T47D (cell line): ENCODE measurements at places on chromosomes 11 and 22.
A peak's percentile ranks its signal among the peaks of the same experiment; 100 is the strongest.

- no peak for DNase-seq
Observed at GRCh38 chr11:72364754-72365153, 69.6 kb downstream of the CLPB start.

DNA sequence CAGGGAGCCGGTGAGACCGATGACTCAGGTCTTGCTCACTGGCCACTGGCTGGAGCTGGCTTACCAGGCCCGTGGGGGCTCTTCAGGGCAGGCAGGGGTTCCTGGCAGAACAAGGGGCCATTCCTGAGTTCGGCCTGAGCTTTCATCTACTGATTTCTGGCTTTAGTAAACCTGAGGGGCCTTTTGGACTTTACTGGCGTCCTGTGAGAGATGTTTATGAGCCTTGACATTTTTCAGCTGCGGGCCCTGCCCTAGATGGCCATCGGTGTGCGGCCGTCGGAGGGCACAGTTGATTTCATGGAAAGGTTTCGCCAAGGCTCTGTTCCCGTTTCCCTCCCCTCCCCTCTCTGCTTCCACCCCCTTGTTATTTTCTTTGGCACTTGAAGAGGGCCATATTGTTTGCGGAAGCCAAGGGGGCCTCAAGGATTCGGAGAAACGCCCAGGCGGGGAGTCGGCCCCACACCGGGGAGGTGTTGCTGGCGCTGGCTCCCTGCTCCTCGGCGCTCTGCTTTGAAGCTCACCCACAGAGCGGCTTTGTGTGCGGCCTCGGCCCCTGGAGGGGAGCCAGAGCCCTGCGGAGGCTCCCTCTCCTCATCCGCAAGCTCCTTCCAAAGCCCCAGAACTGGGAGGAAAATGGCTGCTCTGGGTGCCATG is 17.7 kb downstream of the ELF5 start:
- no peak for DNase-seq

DNA sequence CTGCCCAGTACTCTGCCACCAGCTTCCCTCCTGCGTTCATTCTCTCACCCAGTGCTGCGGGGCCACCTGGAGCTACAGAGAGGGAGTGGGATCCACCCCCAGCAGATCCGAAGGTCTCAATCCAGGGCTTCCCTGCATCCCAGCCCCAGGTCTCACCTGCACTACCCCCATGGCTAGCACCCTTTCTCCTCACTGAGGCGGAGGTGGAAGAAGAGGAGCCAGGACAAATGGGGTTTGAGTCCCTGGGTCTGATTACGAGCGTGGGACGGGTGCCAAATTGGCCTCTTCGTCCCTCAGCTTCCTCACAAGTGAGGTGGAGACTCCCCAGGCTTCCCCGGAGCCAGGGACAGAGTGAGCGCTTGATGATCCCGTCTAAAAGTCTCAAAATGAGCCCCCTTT is 64.2 kb downstream of the NFAM1 start:
- DNase-seq: no peak

- no peak for DNase-seq
Observed at GRCh38 chr11:34056672-34057071, 5.1 kb downstream of the CAPRIN1 start.

DNA sequence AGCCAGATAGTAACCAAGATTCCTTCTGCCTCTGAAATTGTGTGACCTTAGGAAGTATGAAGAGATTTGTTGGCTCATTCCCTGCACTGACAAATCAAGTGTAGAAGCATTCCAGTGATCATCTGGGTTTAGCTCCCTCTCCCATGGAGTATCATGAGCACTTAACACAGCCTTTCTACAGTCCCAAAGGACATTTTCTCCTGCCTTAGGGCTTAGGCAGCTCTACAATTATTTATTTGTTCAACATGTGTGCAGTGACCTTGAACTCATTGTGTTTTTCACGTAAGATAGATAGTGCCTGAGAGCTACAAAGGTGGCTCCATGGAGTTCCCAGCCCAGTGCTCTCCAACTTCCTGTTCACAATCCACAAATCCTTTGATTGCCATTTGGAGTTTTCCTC is 94.8 kb upstream of the FAT3 start:
- no peak for DNase-seq

GRCh38 chr11:68610452-68611116 is 73.8 kb upstream of the GAL start:
- peak; percentile 29 for DNase-seq

- no peak for DNase-seq
Observed at GRCh38 chr22:38347181-38347943, 30.1 kb upstream of the CSNK1E start.

GRCh38 chr11:33734441-33735270 is 1.6 kb downstream of the CD59 start:
- DNase-seq: peak; percentile 23

GRCh38 chr11:102724904-102725500 is at the start of gene MMP8:
MMP8 (minus strand) TSS chr11:102724954; CDS start chr11:102724855, 99 bp downstream.
- no peak for DNase-seq

DNA sequence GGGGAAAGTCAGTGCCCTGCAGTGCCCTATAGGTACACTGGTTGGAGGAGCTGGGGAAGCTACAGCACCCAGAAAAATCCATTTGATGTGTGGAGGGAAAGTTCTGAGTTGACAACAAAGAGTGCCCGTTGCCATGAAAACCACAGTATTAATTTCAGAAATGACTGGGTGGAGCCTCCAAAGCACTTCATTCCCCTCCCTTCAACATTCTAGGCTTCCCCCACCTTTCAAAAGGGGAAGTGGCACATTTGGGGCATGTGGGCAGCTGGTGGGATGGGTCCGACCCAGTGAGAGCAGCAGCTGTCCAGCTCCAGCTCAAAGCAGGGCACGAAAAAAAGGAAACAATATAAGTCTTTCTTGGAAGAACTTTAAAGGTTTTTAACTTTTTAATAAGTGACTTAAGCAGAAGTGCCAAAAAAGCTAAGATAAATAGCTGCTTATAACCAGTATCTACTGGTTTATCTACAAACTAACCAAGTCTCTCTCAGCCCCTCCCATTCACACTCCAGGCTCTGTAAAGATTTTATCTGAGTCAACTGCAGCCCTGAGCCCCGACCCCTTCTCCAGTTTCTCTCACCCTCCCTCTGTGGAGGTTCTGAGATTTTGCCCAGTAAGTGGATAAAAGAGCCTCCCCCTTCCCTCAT is 9.0 kb upstream of the AHNAK start:
- no peak for DNase-seq

GRCh38 chr11:70549796-70550195 is 151.5 kb downstream of the CTTN start:
- DNase-seq: no peak

- no peak for DNase-seq
Observed at GRCh38 chr11:3969200-3969599, 113.7 kb downstream of the STIM1 start.

DNA sequence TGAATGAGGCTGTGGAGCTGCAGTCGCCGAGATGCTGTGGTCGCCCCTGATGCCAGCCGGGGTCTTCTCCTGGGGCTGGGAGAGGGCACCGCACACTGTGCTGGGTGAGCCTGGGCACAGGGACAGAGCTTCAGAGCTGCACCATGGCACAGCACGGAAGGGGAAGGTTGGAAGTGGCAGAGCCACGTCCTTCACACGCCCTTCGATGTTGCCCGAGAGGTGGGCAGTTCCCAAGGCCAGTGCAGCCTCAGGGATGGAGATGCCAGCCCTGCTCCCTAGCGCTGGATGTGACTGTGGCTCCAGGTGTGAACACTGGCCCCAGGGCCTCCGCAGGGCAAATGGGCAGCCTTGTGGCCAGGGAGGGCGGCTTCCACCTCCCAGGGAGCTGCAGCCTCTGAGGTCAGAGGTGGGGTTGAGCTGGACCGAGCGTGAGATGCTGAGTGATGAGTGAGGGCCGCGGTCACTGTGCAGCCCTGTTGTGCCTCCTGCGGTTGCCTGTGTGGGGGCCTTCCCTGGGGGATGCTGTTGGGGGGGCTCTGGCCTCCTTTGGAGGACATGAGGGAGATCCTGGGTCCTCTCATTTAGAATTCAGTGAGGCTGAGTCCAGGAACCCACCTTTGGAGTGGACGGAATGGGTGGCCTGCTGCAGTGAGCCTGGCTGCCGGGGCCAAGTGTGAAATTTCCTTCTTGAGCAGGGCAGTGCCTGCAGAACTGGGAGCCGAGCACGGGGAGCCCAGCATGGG is 1090.0 kb downstream of the BRD1 start:
- no peak for DNase-seq

DNA sequence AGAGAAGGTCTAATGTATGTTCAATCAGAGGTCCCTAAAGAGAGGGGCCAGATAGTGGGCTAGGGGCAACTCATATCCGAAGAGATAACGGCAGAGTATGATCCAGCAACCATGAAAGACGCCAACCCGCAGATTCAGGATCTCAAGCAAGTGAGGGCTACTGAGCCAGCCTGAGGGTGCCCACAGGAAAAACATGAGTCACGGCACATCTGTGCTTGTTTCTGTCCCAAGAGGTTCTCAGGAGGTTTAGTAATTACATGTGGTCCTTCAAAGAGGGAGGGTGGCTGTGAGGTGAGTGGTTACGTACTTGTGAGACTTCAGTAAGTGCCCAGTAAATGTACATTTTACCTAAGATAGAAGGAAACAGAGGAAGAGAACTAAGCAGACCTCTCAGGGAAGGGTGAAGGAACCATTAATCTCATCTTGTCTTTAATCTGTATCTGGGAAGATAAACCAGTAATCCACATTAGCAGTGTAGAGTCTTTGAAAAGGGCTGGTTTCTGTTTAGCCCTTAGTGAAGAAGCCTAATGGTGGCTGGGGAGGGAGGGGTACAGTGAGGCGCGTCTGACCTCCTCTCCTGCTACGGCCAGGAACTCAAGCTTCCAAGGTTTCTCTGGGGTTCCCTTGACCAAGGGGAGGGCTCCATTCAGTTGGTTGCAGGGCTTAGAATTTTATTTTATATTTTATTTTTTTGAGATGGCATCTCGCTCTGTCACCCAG is 10.2 kb downstream of the SIRT3 start:
- no peak for DNase-seq

DNA sequence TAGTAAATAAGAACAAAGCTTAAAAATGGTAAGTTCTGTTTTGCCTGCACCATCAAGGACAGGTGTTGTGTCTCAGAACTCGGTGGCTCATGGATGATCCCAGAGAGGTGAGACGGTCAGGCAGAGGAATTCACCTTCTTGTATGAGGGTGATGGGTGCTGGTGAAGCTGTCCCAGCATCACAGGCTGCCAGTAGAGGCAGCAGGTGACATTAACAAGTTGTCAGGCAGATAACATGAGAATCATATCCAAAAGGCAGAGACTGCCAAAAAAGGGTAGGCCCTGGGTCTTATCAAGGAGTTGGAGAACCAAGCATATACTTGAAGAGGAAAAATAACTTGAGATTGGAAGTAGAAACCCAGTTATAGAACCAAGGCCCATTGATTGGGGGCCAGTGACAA is 437.8 kb downstream of the DYNC2H1 start:
- DNase-seq: no peak

DNA sequence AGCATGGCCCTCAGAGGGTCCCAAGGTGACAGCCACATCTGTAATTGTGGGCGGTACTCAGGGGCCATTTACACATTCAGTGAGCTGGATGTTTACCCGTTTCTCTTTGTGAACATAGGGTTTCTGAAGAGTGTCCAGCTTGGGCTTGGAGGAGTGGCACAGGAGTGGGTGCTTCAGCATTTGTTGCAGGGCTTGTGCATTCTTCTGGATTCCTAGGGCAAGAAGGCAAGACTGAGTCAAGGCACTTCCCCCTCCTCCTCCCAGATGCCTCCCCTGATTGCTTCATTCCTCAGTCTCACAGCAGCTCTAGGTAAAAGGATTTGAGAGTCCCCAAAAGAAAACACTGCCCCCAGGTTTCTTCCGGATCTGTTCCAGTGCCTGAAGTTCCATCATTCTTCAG is 95.4 kb downstream of the RNF169 start:
- DNase-seq: no peak

DNA sequence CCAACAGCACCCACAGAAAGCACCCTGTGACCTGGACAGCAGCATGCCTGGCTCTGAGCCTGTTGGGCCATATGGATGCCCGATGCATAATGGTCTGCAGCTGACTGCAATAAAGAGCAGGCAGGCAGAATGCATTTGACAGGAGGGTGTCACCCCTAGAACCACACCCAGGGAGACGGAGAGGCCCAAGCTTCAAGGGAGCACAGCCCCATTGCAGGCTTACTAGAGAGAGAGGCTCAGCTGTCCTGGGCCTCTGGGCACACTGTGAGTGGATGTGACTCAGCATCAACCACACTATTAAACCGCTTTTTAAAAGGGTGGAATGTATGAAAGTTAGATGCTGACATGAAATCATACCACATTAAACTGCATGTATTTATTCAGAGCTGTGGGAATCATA is 365.3 kb downstream of the CTTN start:
- DNase-seq: no peak

DNA sequence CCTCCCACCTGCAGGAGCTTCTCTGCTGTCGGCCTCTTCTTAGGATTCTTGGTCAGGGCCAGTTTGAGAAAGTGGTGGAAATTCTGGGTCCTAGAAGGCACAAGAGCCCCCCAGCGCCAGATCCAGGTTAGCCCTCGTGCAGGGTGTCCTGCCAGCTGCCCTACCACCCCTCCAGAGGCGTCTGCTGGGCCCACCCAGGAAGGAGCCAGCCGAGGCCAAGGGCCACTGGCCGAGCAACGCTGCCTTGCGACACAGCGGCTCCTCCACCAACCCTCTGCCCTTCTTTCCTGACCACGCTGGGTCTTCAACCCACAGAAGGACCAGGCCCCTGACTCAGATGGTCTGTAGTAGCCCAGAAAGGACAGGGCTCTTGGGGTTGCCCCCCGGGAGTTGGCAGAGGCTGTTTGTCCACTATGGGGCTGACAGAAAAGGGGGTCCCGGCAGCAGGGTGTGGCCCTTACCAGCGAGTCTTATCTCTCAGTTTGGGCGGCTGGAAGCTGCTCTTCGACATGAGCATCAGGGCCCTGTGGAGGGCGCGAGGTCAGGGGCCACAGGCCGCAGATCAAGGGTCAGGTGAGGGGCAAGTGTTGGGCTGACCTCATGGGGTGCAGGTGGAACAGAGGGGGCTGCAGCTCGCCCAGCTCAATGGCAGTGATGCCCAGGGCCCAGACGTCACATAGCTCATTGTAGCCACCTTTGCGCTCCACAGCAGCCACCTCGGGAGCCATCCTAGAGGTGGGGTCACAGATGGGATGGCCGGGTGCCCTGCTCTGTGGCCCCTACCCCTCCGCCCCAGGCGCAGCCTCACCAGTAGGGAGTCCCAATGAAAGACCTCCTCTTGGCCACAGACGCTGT is 2.5 kb downstream of the MAP4K2 start:
- no peak for DNase-seq

- DNase-seq: peak; percentile 91
Observed at GRCh38 chr22:28826921-28827320, 26.6 kb upstream of the XBP1 start.

GRCh38 chr11:68296344-68297051 is 15.9 kb upstream of the LRP5 start:
- DNase-seq: no peak

- DNase-seq: no peak
Observed at GRCh38 chr22:42587588-42588175, 27.0 kb downstream of the POLDIP3 start.
